ENCODE measurements at places on chromosomes 1 and 21.
A peak's percentile ranks its signal among the peaks of the same experiment; 100 is the strongest.

DNA sequence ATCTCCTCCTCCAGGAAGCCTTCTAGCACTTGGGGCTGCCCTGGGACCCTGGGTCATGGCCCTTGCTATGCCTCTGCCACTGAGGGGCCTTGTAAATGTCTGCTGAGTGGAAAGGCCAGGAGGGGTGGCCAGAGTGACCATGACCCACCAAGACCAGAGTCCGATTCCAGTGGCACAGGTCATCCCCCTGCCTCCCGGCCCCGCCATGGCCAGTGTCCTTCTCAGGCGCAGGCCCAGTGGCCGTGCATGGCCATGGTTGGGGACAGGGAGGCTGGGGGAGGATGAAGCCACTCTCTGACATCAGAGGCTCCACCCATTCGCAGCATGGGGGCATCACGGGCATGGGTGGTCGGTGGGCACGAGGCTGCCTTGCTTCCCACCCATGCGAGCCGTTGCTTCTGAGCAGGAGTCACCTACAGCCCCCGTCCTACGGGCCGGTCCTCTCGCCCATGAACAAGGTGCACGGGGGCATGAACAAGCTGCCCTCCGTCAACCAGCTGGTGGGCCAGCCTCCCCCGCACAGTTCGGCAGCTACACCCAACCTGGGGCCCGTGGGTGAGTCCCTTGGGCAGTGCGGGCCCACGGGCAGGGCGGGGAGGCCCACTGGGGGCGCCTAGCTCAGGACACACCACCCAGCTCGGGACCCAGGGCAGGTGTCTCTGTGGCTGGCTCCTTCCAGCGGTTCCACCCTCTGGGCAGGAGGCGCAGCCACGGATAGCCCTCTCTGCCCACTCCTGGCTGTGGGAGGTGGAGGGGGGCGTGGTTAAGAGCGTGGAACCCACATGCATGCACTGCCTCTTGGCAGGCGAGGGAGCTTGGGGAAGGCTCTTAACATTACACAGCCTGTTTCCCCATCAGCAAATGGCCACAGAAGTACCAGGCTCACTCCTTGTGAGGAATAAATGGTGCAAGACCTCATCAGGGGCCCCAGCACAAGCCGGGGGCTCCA, 22.4 kb upstream of the CCDC27 start:
- no peak for DNase-seq

GRCh38 chr21:43300496-43301408, 126.2 kb downstream of the SIK1 start:
- DNase-seq: peak; percentile 62

DNA sequence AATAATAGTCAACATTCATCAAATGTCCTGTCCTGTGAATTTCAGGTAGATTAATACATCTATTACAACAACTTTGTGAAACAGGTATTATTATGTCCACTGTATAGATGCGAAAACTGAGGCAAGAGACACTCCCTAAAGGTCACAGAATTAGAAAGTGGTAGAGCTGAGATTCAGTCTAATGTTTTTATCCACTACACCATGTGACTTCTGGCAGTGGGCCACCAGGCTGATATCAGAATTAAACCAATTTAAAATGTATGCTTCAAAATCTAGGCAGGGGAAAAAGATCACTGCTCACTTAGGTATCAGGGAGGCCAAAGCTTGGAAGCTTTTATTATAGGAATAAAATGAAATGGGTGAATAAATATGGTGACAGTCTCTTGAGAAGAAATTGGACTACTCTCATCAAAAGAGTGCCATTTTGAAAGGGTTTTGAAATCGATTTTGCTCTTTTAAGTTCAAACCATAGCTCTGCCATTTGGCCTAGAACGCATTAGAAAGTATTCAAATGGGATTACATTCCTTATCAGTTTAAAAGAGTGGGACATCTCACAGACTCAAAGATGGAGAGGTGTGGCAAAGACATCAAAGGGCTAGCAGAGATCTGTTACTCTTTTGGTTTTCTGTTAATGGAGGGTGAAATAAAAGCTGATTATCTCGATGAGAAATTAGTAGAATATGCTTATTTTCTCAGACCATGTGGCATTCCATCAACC, 1.9 kb downstream of the DDAH1 start:
- no peak for DNase-seq

DNA sequence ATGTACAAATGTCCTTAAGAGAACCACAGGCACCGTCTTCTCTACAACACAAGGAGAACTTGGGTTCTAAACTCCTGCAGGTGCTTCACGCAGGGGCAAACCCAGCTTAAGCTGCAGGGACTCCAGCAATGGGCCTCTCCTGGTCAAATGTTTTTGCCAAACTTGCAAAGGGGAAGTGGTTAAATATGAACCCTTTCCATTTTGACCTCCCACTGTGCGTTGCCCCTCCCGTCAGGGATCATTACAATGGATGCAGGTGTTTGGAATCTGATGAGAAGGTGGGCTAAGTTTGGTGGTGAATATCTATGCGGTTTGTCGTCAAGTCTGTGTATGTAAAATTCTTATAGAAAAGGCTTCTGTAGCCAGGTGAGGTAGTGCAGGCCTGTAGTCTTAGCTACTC, 29.1 kb upstream of the SLC25A33 start:
- no peak for DNase-seq

DNA sequence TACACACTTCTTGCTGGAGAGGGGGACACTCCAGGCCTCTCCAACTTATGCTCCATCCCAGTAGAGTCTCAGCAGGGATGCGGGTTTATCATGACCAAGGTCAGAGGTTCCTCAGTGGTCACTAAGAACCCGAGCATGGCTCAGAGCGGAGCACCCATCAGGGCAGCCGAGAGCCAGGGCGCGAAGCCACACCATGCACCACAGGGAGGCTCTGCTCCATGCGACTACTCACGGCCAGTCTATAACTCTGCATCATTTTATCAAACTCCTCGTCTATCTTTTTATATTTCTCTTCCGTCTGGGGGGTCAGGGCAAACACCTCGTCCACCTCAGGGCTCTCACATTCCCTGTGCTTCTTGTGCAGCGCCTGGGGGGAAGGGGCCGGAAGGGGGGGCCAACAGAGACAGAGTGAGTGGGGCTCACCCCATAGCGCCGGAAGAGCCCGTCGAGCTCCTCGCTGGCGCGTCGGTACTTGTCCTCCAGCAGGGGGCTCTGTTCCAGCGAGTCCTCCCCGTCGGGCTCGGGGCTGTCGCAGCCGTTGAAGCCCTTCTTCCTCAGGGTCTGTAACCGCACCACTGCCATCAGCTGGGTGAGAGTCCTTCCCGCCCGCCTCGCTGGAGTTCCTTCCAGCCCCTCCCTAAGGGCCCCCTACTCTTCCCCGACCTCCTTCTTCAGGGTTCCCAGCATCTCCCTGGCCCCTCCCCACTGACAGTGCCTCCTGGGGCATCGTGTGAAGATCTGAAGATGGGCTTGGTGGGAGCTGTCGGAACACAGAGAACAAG, 20.0 kb downstream of the MEF2D start:
- DNase-seq: no peak

- DNase-seq: no peak
These were observed 3.1 kb upstream of the CDKN2C start for GRCh38 chr1:50966991-50967390.

GRCh38 chr1:10941891-10942541, 70.4 kb upstream of the TARDBP start:
- peak; percentile 14 for DNase-seq

DNA sequence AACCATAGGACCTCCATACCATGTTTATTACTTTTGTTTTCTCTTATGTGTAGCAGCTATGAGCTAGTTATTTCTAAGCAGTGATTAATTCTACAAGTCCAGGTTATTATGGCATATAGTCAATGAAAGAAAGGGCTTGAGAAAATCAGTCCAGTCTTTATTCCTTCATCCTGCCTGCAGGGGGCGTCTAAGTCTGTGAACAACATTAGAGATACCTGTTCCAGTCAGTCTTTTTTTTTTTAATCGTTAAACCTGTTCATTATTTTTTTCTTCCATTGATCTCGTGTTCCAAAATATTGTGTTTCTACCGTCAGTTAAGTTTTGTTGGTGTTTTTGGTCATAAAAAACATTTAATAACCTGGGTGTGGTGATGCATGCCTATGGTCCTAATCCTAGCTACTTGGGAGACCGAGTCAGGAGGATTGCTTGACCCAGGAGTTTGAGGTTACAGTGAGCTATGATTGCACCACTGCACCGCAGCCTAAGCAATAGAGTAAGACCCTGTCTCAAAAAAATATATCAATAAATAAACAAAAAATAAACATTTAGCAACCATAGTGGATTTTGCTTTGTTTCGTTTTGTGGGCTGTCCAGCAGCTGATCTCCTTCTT, 29.4 kb upstream of the CD2 start:
- DNase-seq: peak; percentile 63

DNA sequence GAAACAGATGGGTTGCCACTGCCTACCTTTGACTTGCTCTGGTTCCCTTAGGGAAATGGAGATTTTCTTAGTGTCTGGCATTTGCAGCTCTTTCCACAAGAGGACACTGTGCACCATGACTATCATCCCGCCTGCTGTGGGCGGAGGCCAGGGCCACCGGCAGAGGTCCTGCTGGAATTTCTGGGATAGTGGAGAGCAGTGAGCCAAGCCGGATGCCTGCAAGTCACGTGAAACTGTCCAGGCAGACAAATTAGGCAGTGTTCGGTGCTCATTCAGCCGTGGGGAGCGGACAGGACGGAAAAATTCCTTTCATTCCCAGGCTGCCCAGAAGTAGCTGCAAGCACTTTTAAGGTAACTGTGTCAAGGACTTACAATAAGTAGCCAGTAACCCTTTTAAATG, 43.4 kb downstream of the IGSF5 start:
- peak; percentile 23 for DNase-seq

DNA sequence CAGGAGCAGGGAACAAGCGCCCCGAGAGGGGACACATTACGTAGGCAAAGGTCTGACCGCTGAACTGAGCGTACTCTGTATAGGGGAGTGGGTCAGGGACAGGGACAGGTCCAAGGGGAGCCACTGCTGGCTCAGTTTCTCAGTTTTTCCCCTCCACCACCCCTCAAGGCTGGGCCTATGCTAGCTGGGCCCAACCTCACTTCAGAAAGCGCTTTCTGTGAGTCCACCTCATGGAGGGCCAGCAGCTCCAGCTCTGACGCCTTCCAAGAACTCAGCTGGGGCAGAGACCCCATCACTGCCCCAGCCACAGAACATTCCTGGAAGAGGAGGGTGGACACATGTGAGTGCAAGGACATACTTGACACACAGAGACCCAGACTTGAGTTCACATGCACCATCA, 242.0 kb downstream of the FOXD2 start:
- no peak for DNase-seq

- no peak for DNase-seq
These were observed 23.1 kb upstream of the DYNLT5 start for GRCh38 chr1:66729119-66729518.

GRCh38 chr1:118948846-118949245, 39.3 kb downstream of the TBX15 start:
- no peak for DNase-seq

GRCh38 chr1:112110031-112110430, 120.6 kb upstream of the KCND3 start:
- no peak for DNase-seq

GRCh38 chr1:9910076-9910422, at the start of gene CTNNBIP1:
CTNNBIP1 (minus strand) TSS chr1:9910269; CDS start chr1:9872064, 38,205 bp downstream.
- DNase-seq: no peak

- DNase-seq: no peak
These were observed 57.1 kb downstream of the TGFB2 start for GRCh38 chr1:218401998-218402785.

- no peak for DNase-seq
These were observed 65.7 kb upstream of the MORC3 start for GRCh38 chr21:36254106-36254941.

GRCh38 chr1:151581921-151582320, 29.9 kb upstream of the SNX27 start:
- DNase-seq: no peak

GRCh38 chr1:203215573-203215972, 13.9 kb downstream of the CHIT1 start:
- no peak for DNase-seq

DNA sequence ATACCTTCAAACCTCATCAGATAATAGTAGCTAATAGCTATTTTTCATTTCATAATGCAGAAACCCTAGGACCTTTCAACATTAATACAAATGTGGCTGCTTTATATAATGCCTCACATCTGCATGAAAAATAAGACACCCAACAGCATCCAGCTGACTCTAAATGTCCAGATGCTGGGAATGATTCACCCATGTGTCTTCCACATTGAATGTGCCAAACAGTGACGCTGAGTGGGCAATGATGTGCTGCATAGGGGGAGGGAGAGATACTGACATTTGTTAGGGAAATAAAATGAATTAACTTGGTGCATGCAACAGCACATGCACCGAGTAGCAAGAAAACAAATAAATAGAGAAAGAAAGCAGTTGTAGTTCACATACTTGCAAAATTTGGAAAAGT, 199.3 kb downstream of the DSCAM start:
- DNase-seq: no peak

DNA sequence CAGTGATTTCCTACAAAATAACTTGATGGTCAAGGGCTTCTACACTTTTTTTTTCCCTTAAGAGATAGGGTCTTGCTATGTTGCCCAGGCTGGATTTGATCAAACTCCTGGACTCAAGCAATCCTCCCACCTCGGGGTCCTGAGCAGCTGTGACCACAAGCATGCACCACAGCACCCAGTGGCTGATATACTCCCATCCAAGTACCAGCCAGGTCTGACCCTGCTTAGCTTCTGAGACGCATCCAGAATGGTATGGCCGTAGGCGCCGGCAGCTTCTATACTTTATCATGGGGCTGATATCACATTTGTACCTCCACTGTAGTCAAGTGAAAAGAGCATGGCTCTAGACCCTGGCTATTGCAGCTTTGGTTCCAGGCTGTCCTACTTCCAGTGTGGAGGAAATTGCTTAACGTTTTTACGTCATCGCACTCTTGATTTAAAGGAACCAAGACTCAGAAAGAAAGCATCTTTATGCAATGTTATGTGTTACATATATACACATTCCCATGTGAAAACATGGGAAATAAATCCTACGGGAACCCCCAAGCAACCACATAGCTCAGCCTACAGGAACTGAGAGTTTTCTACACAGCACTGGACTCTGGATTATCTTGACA, 39.5 kb downstream of the PDPN start:
- DNase-seq: no peak

GRCh38 chr21:44697811-44698734, 1.1 kb downstream of the KRTAP10-12 start:
- no peak for DNase-seq

GRCh38 chr1:179831852-179832699, 45.5 kb downstream of the TOR1AIP2 start:
- DNase-seq: no peak

DNA sequence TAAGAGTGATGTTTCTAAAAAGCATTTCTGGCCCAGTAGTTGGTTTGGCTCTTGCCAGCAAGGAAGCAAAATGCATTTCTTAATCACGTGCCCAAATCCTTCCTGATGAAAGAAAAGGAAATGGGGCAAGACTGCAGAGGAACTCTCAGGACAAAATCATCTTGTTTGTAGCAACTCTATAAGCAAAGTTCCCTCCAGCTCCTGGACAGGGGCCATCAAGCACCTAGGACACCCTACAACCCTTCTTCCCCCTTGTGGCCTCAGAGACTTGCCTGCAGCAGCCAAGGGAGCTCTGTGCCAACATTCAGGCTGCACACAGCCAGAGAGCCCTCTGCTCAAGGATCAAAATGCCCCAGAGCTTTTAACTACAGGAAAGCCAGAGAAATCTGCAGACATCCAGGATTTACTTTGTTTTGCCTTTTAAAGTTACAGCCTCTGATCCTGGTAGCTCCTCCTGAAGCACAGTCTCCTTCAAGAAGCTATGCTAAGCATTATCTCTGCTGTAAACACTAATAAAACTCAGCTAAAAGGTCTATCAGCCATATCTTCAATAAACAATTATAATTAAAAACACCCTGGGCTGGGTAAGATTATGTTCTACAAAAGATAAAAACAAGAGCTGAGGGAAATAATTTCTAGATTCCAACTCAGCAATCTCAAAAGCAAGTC, 105.0 kb downstream of the KIAA0319L start:
- DNase-seq: no peak

GRCh38 chr1:46804926-46805325, 6.1 kb downstream of the CYP4B1 start:
- DNase-seq: no peak
